ENCODE measurements at places on chromosomes 7 and 10.

DNA sequence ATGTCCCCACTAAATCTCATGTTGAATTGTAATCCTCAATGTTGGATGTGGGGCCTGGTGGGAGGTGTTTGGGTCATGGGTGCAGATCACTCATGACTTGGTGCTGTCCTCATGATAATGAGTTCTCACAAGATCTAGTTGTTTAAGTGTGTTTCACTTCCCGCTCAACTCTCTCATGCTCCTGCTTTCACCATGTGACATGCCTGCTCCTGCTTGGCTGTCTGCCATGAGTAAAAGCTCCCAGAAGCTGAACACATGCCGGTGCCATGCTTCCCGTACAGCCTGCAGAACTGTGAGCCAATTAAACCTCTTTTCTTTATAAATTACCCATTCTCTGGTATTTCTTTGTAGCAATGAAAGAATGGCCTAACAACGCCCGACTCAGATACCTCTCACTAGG lies 6.2 kb upstream of the PSTK start:
- DNase-seq, result no peak

DNA sequence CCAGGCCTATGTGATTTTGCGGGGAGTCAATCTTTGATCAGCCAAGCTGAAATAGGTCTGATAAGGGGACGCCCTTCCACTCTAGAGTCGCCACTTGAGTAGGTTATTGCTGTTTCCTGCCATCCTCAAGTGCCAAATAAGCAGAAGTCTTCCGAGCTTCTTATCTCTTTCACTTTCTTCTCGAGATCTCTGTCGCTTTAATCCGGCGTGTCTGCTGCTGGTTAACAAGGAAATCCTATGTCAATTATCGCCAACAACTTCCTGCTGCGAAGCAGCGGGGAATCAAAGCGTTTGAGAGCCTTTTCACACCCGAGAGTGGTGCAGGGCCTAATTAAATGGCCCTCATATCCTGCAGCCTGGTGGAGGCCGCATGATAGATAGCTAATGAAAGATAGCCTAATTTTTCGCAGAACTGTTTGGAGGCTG lies 215.9 kb downstream of the RAB11FIP2 start:
- no peak for DNase-seq

DNA sequence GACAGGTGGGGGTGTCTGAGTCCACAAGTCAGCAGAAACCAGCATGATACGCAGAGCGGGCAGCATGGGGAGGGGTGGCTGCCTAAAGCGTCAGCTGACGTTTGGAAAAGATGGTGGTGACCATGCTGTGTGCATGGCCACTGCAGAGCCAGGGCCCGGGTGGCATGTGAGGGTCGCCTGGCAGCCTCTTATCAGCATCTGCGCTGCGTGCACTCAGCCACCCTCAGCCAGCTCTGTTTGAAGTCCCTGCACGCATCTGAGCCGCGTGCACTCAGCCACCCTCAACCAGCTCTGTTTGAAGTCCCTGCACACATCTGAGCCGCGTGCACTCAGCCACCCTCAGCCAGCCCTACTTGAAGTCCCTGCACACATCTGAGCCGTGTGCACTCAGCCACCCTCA lies 61.5 kb downstream of the WDR37 start:
- no peak for DNase-seq

- peak; percentile 88 for DNase-seq
Observed at GRCh38 chr10:87850742-87851205, 12.6 kb downstream of the KLLN start.

GRCh38 chr7:17176371-17177032 lies 122.0 kb upstream of the AHR start:
- DNase-seq, result no peak

DNA sequence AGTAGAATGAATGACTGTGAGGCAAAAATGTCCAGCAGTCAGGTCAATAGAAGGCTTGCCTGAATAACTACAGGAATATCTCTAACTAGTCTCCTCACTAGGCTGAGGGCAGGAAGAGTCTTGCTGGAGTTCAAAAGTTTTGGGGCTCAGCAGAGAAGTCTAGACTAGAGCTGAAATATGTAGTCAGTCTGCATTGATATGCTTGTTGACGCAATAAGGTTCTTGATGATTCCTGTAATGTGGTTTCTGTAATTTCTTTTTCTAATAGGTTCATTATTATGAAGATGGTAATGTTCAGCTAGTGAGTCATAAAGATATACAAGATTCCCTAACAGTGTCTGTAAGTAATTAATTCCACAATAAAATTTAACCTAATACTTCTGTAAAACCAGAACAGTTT lies 41.5 kb upstream of the ST7 start:
- no peak for DNase-seq

DNA sequence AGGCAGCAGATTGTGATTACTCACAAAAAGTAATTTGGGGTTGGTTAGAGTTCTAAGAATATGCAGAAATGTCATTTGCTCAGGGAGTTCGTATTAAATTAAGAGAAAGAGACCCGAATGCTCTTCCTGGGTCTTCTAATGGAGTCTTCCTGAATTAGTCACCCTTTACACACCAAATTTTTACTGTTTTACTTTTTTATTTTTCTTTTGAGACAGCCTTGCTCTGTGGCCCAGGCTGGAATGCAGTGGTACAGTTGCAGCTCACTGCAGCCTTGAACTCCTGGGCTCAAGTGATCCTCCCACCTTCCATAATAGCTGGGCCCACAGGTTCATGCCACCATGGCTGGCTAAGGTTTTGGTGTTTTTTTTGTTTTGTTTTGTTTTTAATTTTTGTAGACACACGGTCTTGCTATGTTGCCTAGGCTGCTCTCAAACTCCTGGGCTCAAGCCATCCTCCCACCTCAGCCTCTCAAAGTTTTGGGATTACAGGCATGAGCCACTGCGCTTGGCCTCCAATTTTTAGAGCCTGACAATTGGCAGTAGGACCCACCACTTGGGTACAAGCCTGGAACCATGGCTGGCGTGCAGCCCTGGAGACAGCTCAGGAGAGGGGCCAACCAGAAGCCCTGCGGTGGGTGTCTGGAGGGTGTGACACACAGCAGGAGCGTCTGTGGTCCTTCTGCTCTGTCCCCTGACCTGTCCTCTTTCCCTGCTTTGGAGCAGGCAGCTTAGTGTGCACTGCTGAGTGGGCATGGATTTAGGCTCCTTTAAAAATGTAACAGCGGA lies 16.4 kb upstream of the BHLHA15 start:
- DNase-seq, result no peak

GRCh38 chr10:90328896-90329295 lies 528.9 kb downstream of the HTR7 start:
- DNase-seq, result no peak

DNA sequence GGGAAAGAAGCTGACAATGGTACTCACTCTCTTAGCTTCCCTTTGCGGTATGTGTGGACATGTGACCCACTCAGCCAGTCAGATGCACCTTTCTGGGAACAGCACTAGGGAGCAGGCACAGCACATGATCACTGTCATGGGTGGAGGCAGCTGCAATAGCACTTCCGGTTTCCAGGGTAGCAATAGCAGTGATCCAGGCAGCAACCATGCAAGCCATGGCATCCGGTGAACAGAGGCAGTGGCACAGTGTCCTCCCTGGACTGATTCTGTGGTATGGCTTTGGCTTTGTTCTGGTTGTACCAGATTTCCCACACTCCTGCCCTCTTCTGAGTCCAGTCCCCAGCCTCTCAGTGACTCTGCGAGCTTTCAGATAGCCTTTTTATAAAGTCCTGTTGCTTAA lies 86.8 kb upstream of the NAMPT start:
- DNase-seq, result no peak

DNA sequence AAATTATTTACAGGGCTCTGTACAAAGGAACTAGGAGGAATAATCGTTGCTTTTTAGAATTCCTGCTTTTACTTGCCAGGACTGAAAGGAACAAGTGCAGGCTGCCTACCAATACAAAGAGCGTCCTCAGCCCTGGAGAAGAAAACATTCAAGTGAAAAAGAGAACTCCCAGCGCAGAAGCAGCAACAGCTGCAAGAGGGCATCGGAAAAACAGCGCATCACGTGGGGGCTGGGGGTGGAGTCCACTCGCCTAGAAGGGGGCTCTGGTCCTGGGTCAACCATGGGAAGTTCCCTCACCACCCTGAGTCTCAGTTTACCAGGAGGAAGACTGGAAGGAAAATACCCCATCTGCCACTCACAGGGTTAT lies 385 bp upstream of the C10orf90 start:
- DNase-seq, result no peak
